ENCODE measurements at places on chromosomes 1 and 21.

- no peak for DNase-seq
Observed at GRCh38 chr1:168497376-168497950, 46.3 kb downstream of the XCL2 start.

DNA sequence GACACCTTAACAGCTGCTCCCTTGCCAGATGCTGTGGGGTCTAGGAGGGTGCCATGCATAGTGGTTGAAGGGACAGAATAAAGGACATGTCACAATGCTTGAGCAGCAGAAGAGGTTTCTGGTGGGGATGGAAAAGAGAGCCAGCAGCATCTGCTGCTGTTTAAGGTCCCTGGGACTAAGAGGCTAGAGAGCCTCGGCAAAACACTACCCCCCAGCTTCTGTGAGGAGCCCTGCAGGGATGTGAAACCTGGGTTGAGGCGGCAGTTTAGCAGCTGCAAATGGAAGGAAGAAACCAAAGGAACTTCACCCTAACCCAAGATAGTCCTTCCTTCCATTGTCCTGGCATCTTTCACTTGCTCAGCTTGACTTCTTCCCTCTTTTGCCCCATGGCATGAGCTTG, 39.4 kb downstream of the PLXNA2 start:
- no peak for DNase-seq

GRCh38 chr1:2429780-2430591, 17.6 kb upstream of the PEX10 start:
- DNase-seq: no peak

DNA sequence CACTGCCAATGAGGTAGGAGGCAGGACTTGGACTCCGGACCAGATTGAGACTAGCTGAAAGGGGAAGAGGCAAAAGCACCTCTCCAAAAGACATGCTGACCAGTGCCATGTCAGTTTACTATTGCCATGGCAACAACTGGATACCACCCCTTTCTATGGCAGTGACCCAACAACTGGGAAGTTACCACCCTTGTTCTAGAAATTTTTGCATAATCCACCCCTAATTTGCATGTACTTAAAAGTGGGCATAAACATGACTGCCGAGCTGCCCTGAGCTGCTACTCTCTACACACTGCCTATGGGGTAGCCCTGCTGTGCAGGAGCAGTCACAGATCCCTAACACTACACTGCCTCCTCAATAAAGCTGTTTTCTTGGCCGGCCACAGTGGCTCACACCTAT, 19.0 kb upstream of the SLC6A9 start:
- DNase-seq: no peak

DNA sequence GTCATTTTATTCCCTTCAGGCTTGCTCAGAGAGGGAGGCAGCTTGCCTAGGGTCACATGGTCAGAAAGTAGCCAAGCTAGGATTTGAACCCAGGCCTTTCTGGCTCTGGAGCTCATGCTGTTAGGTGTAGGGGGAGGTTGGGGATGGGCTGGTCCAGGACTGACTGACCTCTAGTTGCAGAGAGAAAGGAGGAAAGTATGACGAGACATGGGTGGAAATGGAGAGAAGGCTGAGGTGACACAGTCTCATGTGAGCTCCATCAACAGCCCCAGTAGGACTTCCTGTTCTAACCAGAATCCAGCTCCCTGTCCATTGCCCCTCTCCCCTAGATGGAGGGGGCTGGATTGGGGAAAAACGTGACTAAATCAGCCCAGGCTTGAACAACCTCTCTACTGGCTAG, 15.5 kb upstream of the SYNC start:
- no peak for DNase-seq

DNA sequence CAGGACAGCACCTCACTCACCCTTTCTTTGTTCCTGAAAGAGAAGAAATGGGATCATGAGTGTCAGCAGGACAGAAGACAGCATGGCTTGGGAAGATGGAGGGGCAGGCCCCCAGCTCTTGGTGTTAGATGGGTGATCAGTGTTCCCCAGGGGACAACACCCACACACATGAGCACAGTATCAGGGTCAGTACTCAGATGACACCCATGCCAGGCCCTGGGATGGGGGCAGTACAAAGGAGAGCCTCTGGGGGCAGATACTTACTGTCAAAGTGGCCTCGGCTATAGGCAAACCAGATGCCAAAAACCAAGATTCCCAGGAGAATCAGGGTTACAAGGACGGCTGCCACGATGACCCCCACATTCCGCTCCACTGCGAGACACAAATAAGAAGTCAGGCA, 21.6 kb downstream of the F11R start:
- no peak for DNase-seq

- DNase-seq: no peak
Observed at GRCh38 chr1:177286396-177286795, 115.6 kb downstream of the BRINP2 start.

DNA sequence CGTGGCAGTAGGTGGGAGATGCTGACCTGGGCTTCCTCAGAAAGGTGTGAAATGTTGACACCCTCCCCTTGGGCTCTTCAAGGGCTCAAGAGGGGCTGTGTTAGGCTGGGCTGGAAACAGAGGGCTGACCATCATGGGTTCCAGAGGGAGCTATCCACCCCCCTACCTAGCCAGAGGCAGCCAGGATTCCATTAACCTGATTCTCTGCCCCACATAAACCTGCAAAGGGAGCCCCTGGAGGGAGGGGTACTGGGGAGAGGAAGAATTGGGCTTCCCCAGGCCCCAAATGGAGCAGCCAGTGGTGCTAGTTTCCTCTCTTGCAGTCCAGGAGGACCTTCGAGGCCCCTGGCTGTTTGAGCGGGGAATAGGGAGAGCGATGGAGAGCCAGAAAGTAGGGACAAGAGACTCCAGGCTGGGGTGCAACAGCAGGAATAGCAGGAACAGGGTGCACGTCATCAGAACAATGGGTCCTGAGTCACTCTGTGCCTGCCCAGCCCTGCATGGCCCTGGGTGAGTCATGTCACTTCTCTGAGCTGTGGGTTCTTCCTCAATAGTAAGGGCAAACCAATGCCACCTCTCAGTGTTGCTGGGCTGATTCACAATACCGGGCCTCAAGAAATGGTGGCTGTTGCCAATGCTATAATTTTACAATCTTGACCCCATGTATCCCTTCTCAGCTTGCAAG, 121.2 kb downstream of the EPHB2 start:
- no peak for DNase-seq

DNA sequence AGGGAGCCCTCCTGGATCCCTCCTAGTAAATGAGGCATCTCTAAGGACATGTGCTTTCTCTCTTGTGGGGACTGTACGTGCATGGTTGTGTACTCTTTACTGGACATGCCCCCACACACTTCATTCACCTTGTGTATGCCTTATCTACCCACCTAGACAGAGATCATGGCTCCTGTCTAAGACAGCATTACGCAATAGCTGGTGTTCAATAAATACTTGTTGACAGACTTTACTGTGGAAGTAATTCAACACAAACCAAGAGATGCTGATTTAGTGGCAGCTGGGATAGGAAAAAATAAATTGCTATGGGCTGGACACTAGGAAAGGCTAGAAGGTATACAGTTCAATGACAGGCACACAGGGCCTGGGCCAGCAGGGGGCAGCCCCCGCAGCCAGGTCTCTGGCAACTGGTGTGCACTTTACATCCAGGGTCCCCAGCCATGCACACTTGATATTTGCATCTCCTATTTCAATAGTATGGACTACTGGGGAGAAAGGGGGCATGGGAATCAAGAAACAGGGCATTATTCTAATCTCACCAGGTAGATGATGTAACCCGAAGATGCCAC, 24.2 kb downstream of the TRABD2B start:
- DNase-seq: no peak

- DNase-seq: no peak
Observed at GRCh38 chr1:7341145-7341905, 429.8 kb upstream of the VAMP3 start.

DNA sequence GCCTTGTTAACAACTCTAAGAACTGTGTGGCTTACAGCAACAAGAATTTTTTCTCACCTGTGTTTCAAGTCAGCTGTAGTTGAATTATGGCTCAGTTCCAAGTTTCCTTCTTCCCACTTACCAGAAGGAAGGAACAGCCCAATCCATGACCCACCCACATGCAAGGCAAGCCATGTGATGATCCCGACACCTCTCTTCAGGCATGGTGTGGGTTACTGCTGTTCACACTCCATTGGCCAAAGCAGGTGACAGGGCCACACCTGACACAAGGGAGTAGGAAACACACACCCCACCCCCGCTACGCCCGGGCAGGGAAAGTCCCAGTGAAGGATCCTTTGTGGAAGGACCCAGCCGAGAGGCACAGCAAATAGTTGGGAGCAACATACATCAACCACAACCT, 36.3 kb downstream of the KCNJ15 start:
- DNase-seq: no peak

DNA sequence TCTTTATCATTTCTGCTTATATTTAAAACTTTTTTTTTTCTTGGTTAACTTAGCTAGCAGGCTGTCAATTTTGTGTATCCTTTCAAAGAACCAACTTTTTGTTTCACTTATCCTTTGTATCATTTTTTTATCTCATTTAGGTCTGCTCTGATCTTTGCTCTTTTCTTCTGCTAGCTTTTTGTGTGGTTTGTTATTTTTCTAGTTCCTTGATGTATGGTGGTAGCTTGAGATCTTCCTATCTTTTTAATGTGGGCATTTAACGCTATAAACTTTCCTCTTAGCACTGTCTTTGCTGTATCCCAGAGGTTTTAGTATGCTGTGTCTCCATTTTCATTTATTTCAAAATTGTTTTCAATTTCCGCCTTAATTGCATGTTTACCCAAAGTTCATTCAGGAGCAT, 36.5 kb downstream of the FOXJ3 start:
- no peak for DNase-seq

GRCh38 chr1:75203415-75204277, 69.5 kb downstream of the LHX8 start:
- DNase-seq: no peak

- no peak for DNase-seq
Observed at GRCh38 chr1:68516066-68516465, 19.2 kb upstream of the DEPDC1 start.
